ENCODE measurements at places on chromosomes 2 and 18. TPM values are rescaled to one million over a fixed set of nuclear protein-coding genes. Genes with fewer than 3 reads are reported as not detected.

The NOL4 gene
- total RNA-seq = 0.47 TPM

The CYP27C1 gene
- total RNA-seq = not detected

The ZC3H8 gene
- total RNA-seq = 27.0 TPM

The HOXD8 gene
- total RNA-seq = 13.9 TPM

The CCDC74B gene
- 5.5 TPM for total RNA-seq

The TMEM163 gene
- not detected for total RNA-seq

The STPG4 gene
- not detected for total RNA-seq

The KLHL41 gene
- total RNA-seq = not detected

The CHRNG gene
- total RNA-seq = not detected

The VAMP8 gene
- total RNA-seq = 37.3 TPM

The PNPT1 gene
- total RNA-seq = 64.5 TPM

The SLC4A5 gene
- total RNA-seq = 1.6 TPM

The CNDP1 gene
- total RNA-seq = not detected

The ZAP70 gene
- not detected for total RNA-seq

The RDH14 gene
- 43.1 TPM for total RNA-seq

The GPBAR1 gene
- total RNA-seq = not detected

The ATF2 gene
- total RNA-seq = 42.5 TPM

The CCL20 gene
- 10.8 TPM for total RNA-seq

The POU3F3 gene
- total RNA-seq = not detected

The GRHL1 gene
- total RNA-seq = 0.57 TPM

The TEX51 gene
- total RNA-seq = not detected

The TXNDC2 gene
- 0.17 TPM for total RNA-seq

The LCLAT1 gene
- 43.1 TPM for total RNA-seq

The FIGN gene
- total RNA-seq = 2.7 TPM

The CEBPZOS gene
- 69.0 TPM for total RNA-seq

The FEV gene
- total RNA-seq = not detected

The IER3IP1 gene
- 31.2 TPM for total RNA-seq

The IAH1 gene
- 109 TPM for total RNA-seq

The ANKMY1 gene
- total RNA-seq = 12.6 TPM

The RAPGEF4 gene
- total RNA-seq = 10.8 TPM

The HOXD13 gene
- 5.2 TPM for total RNA-seq

The LAMA1 gene
- total RNA-seq = 222 TPM

The GNLY gene
- total RNA-seq = not detected

Data from NCI-H460 (cell line).